ENCODE measurements at places on chromosomes 12 and 14.
A peak's percentile ranks its signal among the peaks of the same experiment; 100 is the strongest.

DNA sequence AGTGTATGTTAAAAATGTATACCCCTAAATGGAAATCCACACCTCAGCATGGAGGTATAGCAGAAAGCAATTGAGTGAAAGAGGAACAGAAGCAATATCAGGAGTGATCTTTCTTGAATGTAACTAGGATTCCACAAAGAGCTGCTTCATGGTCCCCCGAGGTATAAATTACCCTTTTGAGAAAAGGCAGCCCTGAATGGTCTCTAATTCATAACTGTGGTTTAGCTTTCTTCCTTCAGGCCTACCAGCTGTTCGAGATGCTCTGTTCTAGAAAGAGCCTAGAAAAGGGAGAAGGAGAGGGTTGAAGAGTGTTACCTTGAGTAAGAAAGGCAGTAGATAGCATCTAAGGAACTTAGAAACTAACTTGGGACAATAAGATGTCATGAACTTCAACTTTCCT lies 42.9 kb upstream of the CSRNP2 start:
- DNase-seq: no peak

GRCh38 chr12:51265024-51265423 lies 5.2 kb downstream of the SMAGP start:
- no peak for DNase-seq

GRCh38 chr14:93923626-93924025 lies 3.5 kb upstream of the FAM181A start:
- no peak for DNase-seq

- DNase-seq: no peak
Observed at GRCh38 chr14:105492031-105492970, 1.3 kb downstream of the TEDC1 start.

- no peak for DNase-seq
Observed at GRCh38 chr14:63147018-63147417, 57.2 kb upstream of the RHOJ start.

DNA sequence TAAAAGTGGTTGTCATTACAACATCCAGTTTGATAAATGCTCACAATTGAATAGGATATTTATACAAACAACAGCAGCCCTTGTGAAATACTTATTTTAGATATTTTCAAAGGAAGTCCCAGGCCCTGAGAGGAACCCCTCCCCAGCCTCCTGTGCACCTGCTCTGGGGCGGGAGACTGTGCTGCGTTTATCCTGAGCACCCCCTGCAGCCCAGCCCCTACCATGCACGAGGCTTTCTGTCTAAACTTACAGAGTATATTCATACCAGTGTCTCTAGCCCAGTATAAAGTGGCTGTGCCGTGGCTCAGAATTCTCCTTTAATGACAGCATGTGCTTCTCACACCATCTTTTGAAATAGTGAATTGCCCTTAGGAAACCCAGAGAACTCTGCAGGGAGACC lies 1084.3 kb downstream of the TMEM121 start:
- no peak for DNase-seq

DNA sequence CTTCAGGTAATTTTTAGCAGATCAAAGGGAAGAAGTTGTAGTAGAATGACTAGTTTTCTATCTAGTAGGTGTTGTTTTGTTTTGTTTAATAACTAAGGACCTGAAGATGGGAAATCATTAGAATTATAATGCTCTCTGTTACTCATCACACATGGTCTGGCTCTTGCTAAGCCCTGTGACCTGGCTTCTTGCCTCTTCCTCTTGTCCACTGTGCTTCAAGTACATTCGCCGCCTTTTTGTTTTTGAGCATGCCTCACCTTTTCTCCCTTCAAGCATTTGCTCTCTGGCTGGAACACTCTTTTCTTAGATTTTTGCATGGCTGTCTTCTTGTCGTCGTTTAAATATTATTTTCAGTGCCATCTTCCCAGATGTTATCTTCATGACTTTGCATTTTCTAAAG lies 47.7 kb downstream of the DAAM1 start:
- DNase-seq: no peak

DNA sequence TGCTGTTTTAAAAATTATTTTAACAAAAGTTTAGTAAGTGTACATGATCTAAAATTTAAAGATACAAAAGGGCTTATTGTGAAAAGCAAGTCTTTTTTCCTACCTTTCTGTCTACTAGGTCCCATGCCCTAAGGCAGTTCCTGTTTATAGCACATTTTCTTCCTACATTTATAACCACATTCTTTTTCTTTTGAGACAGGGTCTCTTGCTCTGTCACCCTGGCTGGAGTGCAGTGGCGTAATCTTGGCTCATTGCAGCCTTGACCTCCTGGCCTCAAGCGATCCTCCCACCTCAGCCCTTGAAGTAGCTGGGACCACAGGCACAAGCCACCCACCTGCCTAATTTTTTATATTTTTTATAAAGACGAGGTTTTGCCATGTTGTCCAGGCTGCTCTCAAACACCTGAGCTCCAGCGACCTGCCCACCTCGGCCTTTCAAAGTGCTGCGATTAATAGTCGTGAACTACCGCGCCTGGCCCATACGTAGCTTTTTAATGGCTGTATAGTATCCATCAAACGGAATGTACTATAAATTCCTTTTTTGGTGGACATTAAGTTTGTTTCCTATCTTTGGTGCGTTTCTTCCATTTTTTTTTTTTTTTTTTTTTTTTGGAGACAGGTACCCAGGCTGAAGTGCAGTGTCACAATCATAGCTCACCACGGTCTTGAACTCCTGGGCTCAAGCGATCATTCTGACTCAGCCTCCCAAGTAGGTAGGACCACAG lies 20.9 kb downstream of the FRS2 start:
- no peak for DNase-seq

DNA sequence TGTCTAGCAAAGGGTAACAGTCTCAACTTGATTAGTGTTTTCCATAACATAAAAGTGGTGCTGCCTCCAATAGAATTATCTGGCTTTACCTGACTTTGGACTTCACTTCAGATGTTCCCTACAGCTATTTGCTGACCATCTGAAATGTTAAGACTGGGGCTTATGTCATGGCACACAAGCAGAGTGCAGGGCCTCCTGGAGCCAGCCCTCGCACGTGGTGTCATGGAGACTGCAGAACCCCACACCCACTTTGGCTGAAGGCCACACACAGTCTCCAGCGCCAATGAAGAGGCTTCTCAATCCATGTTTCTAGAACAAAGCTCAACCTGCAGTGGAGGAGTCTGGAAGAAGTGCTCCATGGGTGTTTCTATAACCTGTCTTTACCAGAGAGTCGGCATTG lies 169.6 kb upstream of the FRMD6 start:
- DNase-seq: no peak

- no peak for DNase-seq
Observed at GRCh38 chr14:69268763-69269162, 8.8 kb downstream of the GALNT16 start.

DNA sequence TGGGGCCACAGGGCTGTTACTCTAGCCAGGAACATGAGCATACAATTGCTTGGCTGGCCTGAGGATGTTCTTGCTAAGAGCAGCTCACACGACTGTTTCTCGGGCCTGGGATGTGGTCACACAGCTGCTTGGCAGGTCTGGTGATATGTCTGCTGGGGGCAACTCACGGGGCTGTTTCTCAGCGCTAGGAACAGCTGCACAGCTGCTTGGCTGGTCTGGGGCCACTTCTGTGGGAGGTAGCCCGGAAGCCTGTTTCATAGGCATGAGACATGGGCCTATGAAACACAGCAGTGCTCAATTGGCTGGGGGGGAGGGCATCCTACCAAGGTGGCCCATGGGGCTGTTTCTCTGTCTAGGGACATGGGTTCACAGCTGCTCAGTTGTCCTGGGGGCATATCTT lies 73.4 kb upstream of the DDHD1 start:
- no peak for DNase-seq

- DNase-seq: peak; percentile 65
Observed at GRCh38 chr12:12817616-12818015, 4.5 kb downstream of the DDX47 start.

- no peak for DNase-seq
Observed at GRCh38 chr14:39712293-39712999, 280.2 kb upstream of the FBXO33 start.

DNA sequence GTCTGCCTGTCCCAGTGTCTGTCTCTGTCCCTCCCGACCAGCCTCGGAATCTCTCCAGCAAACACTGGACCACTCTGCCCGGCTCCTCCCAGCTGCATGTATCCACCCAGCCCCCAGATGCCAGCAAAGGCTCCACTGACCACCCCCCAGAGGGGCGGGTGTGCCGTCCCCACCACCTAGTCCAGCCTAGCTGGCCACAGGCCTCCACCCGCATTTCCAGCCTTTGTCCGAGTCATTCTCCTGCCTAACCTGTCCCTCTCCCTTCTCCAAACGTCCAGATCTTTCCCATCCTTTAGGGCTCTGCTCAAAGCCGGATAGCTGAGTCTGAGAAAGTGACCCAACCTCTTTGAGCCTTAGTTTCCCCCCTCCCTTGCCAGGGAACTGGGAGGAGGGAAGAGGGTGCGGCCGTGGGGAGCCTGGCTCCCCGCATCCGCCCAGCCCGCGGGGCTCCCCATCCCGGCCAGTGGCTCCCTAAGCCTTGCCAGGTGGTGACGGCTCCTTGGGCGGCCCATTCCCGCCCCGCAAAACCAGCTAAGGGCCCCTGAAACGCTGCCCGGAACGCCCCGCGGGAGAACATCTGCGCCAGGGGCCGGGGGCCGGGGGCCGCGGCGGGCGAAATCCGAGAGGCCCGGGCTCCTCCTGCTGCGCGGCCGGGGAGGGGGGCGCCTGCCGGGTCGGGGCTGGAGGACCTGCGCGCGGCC lies 34.6 kb upstream of the ANKRD9 start:
- no peak for DNase-seq

GRCh38 chr12:28966046-28966780 lies 182.9 kb upstream of the FAR2 start:
- DNase-seq: no peak

DNA sequence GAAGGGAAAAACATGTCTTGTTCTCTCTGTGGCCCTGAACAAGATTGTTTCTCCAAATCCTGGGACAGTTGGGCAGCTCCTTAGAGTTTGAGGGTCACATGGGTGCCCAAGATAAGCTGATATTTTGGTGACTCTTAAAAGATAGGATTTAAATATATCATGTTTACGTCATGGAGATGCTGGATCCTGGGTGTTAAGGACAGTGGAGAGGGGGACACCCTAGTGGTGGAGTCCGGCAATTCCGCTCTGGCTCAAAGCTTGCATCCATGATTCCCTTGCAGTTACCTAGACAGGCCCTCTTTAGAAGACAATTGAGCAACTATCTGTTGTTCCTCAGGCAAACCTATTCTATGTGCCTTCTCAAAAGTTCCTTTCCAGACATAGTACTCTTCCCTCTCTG lies 101.8 kb downstream of the CMKLR1 start:
- DNase-seq: no peak
